ENCODE measurements at places on chromosomes 7 and 10.

DNA sequence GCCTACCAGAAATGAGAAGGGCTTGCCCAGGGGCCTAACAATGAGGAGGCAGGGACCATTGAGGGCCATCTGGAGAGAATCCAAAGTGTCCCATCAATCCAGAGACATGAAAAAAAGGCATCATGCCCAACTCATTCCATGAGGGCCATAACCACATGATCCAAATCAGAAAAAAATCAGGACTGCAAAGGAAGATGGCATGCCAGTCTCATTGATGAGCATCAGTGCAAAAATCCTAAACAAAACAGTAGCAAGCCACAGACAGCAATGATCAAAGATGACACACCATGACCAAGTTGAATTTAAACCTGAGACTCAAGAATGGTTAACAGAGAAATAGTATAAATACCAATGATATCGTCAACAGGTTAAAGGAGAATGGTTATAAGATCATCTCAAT lies 7.0 kb upstream of the CYP3A4 start:
- no peak for DNase-seq

GRCh38 chr7:65915921-65916657 lies 43.2 kb downstream of the VKORC1L1 start:
- no peak for DNase-seq

- DNase-seq, result no peak
Measured at GRCh38 chr7:84113906-84114850, 80.4 kb downstream of the SEMA3A start.

- no peak for DNase-seq
Measured at GRCh38 chr10:33026422-33026821, 68.4 kb upstream of the ITGB1 start.

- DNase-seq, result no peak
Measured at GRCh38 chr7:129831424-129832058, 121.2 kb downstream of the UBE2H start.

- DNase-seq, result no peak
Measured at GRCh38 chr7:66297579-66297978, 92.4 kb downstream of the TPST1 start.

DNA sequence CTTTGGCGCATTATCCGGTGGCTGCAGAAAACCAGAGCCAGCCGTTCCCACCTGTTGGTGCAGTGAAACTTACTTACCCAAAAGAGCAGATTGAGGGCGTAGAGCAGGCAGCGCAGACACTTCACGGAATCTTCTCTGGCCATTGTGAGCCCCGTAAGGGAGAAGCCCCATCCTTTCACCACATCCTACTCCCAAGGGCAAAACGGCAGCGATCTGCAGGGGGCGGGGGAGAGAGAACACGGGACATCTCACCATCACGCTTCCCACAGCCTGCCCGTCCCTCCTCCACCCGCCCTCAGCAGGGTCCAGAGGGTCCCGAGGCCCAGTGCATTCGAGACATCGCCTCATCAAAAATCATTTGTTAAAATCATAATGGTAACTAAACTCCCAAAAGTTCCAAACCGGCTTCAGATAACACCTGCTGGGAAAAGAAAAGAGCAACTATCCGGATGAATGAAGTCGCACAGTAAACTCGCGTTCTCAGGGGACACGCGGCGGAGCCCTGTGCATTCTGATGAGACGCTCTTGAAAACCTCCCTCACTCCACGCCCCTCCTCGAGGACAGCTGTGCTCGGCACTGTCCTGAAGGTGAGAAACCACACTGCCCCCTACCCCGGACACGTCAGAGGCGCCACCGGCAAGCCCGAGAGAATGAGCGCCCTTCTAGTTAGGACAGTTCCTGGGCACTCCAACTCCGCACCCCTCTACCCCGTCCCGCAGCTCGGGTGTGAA lies 1.2 kb downstream of the TSPAN12 start:
- DNase-seq, result peak; percentile 28

GRCh38 chr7:8931906-8932646 lies 498.7 kb downstream of the NXPH1 start:
- no peak for DNase-seq

- no peak for DNase-seq
Measured at GRCh38 chr7:14892961-14893360, 9.6 kb downstream of the DGKB start.

DNA sequence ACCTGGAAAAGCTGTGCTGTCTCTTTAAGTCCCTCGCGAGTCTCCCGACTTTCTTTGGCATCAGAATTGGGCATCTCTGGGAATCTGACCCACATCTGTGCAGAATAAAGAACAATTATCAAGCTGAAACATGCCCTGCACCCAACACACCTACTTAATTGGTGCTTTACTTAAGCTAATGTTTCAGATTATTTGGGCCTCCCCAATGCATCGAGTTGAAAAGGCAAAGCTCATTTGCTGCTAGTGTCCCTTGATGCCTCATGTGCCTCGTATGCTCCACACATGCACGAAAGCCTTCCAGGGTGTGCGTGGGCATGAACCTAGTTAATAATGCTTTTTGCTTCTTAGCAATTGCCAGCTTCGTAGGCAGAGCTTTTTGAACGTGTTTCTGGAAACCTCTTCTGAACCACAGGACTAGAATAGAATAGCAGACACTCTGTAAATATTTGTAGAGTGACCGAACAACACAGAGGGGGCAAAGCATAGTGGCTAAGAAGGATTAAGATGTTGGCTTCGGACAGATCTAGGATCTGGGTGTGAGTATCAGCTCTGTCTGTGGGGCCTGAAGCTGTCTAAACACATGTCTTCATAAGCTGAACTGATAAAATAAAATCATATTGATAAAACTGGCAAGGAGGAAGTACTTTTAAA lies 26.7 kb upstream of the FGFR2 start:
- DNase-seq, result no peak

DNA sequence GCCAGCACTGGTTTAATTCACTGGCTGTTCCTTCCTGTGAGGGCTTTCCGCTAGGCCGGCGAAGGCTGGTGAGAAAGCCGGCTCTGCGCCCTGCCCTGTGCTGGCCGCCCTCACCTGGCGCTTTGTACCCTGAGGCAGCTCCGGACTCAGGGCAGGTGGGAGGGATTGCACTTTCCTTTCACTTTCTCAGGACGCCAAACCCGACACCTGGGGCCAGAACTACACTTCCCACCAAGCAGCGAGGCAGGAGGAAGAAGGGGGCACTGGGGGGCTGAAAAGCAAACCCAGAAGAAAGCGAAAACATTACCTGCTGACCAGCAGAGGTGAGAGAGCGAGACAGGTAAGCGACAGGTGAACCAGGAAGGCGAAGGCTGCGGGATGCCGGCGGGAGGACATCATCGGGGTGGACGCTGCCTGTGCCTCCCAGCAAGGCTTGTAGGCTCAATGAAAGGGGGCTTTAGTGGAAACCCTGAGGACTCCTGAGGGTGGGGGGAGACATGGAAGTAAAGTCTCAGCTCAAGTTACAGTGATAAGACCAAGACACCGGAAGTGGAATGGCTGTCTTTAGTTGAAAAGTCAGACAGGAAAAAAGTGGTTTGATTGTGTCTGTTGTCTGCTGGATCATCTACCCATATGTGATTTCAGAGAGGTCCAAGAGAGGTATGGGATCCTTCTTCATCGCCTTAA lies at the start of gene RAB19:
Gene RAB19, plus strand, starts transcription at position 181 of the 687 bp plus-strand sequence. CDS start 3,589 bp downstream, outside the sequence.
- no peak for DNase-seq

- no peak for DNase-seq
Measured at GRCh38 chr7:159097661-159098423, 46.8 kb downstream of the VIPR2 start.

DNA sequence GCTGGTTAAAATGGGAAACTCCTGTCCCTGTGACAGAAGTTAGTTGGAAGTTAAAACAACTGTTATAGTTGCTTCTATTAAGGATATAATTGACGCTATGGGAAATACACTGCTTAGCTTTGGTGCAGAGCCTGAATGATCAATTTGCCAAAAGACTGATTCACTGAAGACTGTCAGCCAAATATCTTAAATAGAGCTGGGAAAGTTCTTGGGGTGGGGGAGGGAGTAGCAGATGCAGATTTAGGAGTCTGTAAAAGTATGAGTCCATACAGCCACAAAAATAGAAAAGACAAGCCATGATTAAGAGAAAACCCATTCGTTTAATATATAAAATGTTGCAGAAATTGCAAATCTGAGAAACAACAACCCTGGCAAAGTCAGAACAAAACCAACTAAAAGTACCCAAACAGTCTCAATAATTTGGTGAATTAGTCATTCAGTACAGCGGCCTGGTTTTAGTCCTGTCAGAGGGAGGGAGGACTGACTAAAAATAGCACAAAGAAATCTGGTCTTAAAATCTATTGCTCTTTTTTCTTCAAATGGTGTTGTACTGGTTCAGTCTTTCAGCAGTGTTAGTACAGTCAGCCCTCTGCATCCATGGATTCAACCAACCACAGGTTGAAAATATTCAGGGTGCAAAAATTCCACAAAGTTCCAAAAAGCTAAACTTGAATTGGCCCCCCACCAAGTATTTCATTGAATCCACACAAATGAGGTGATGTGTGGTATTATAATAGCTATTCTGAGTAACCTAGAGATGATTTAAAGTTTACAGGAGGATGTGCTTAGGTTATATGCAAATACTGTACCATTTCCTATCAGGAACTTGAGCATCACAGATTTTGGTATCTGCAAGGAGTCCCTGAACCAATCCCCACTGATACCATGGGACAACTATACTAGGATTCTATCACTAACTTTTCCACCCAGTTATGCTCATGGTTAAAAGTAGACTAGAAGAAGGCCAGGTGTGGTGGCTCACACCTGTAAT lies 30.0 kb downstream of the STK17A start:
- DNase-seq, result no peak

DNA sequence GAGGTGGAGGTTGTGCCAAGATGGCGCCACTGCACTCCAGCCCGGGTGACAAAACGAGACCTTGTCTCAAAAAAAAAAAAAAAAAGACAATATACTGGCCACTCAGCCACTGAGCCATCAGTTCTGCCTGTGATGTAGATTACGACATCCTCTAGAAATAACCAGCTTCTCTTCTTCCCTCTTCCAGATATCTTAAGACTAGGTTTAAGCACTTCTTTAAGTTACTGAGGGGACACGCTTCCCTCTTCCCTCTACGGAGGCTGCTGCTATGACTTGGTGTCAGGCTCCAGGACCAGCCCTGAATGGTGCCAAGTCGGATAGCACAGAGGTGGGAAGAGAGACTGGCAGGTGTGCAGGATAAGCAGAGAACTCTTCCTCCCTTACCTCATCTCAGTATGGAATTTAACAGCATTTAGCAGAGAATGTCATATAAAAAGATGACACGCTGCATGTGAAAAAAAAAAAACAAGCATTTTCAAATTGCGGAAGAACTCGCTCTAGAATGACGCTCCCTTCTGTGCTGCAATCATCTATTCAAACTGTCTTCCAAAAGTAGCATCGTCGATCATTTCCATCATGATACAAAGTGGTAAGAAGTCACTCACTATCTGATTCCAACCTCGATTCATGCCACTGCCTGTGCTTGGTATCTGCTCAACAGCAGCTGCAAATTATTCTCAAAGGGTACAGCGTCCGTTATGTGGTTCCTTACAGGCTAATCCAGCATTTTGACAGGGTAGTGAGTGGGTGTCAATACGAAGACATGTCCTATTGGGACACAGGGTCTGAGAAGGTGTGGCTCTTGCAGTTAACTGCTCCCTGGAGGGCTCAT lies 13.8 kb downstream of the DAGLB start:
- DNase-seq, result no peak

GRCh38 chr10:4725917-4726606 lies 99.9 kb upstream of the AKR1E2 start:
- DNase-seq, result no peak

- DNase-seq, result no peak
Measured at GRCh38 chr10:93654201-93654600, 41.9 kb downstream of the PDE6C start.

- no peak for DNase-seq
Measured at GRCh38 chr7:29190349-29191045, 4.1 kb upstream of the CHN2 start.

- DNase-seq, result no peak
Measured at GRCh38 chr7:124364283-124364682, 331.4 kb upstream of the TMEM229A start.

- DNase-seq, result no peak
Measured at GRCh38 chr10:36608866-36609265, 516.5 kb upstream of the ANKRD30A start.

DNA sequence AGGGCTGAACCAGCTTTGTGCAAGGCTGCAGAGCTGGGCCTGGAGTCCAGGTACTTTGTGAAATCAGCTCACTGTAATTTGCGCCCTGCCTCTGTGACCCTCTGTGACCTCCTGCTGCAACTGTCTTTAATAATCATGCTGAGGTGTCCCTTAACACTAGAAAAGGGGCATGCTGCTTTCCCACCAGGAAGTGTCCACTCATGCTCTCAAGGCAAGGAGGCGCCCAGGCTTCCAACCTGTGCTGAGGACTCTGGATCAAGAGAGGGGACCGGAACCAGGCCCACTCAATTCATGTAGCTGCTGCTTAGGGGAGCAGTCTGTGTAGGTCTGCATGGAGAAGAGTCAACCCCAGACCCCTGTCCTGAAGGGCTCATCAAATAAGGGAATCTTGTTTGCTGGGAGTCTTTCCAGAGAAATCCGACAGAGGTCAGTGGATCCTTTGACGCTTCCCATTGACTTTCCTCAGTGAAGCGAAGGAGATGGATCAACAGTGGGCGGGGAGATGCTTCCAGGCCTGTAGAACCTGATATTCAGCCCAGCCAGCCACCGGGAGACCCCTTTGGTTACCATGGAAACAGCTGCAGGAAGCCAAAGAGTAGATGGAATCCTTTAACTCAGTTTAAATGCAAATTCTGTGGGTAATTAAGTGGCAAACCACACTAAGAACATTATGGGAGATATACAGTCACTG lies 945.9 kb downstream of the GRID1 start:
- DNase-seq, result no peak

DNA sequence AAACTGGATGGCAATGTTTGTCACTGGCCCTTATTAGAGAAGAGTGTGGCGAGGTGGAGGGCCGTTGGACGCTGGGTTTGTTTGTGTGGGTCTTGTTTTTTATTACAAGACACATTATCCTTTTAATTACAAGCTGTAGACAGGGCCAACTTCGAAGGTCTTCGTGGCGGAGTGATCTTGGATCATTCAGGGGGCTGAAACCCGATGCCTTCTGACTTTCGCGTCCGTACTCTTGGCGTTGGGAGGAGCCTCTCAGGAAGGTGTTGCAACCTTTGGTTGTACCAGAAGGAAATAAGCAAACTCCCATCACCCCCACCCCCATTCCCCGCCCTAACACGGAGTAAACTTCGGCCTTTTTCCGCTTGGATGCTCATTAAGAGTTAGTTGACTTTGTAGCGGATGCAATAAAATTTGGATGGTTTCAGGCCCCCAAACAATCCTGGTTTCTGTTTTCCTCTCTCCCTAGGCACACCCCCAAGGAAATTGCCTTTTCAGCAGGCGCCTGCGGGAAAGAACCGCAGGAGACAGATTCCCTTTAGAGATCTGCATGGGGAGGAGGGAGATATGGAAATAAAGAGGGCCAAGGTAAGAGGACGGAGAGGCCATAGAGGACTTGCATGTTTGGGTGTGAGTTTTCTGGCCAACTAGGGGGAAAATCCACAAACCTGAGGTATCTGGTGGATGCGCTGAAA lies 294.5 kb upstream of the NFE2L3 start:
- DNase-seq, result no peak

DNA sequence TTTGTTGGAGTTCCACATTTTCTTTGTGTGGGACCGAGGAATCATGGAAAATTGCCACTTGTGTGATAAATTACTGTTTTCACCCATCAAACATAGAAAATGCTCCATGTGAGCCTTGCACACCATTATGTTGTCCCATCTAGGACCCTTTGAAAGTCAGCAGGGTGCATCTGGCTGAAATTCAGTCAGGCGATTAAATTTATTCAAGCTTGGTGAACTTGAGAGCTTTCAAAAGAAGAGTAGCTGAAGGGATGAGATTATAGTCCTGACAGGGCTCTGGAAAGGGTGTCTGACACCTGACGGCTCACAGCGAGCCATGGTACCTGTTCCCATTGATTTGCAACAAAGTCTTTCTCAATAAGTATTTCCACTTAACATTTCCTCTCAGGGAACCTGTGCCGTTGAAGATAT lies 399.7 kb upstream of the ETV1 start:
- no peak for DNase-seq
